Muscle of arm (tissue), 14 donors: ENCODE measurements at places on chromosomes 7 and 10. TPM values are rescaled to one million over a fixed set of nuclear protein-coding genes. Genes with fewer than 3 reads are reported as not detected.

The C10orf143 gene
- 3.8 TPM for polyA plus RNA-seq

DNA sequence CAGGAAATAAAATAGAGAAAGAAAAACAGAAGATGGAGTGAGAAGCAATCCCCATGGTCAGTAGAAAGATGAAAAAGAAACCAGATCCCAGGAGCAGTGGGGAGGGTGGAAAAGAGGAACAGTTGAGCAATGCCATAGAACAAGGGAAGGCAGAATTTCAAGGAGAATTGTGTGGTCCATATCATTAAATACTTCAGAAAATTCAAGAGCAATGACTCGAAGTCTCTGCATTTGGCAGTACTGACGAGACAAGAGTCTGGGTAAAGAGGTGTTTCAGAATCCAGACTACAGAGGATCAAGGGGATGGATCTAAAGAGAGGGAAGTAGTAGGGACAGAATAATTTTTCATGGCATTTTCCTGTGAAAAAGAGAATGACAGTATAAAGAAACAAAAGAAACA is 512.6 kb downstream of the PHTF2 start:
- DNase-seq = no peak

DNA sequence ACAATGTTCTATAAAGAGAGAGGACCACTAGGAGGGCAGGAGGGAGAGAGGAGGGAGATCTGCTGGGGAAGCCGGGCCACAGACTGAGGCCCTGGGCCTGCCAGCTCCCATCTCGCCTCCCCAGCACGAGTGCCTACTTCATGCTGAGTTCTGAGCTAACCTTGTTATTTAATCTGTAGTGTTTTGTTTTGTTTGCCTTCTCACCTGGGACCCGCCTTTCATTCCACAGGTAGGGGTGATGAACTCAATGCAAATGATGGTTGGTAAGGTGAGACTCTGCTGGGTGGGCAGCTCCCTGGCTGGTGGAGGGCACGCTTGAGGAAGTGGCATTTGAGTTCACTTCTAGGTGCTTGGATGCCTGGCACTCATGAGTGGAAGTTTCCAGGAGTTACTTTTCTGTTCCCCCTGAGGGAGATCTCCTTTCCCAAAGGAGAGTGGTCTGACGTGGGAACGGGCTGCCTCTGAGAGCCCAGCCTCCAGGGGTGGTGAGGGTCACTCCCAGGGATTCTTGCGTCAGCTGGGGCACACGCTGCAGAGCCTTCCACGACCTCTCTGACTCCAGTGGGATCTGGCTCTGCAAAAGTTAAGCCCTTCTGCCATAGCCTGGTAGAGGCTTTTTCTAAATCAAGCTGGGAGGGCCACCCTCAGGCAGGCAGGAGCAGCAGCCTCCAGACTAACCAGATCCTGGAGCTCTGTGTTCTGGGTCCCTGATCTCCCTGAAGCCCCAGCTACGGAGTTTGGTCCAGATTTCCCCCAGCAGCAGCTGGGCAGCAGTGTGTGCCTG is 22.4 kb downstream of the UBTD1 start:
- no peak for DNase-seq

- DNase-seq = no peak
These were observed 15.5 kb downstream of the TUBGCP2 start for GRCh38 chr10:133292919-133293809.

- no peak for DNase-seq
These were observed 167.8 kb upstream of the ITGB1 start for GRCh38 chr10:33125522-33126517.

- no peak for DNase-seq
These were observed 3.8 kb upstream of the CELF2 start for GRCh38 chr10:11013836-11014235.

The CPN1 gene
- 0.22 TPM for polyA plus RNA-seq
